HuH-7.5 (cell line): ENCODE measurements at places on chromosomes 6 and 20.

- DNase-seq: no peak
Observed at GRCh38 chr6:24054388-24054787, 71.6 kb upstream of the NRSN1 start.

- DNase-seq: no peak
Observed at GRCh38 chr6:148364056-148364824, 21.6 kb downstream of the SASH1 start.

- DNase-seq: no peak
Observed at GRCh38 chr20:62961310-62961783, 8.8 kb downstream of the SLC17A9 start.

GRCh38 chr20:1282966-1283365 lies 16.9 kb downstream of the SNPH start:
- no peak for DNase-seq

- DNase-seq: no peak
Observed at GRCh38 chr6:16154904-16155303, 26.0 kb downstream of the MYLIP start.

- DNase-seq: no peak
Observed at GRCh38 chr20:19354950-19355349, 142.5 kb downstream of the SLC24A3 start.

DNA sequence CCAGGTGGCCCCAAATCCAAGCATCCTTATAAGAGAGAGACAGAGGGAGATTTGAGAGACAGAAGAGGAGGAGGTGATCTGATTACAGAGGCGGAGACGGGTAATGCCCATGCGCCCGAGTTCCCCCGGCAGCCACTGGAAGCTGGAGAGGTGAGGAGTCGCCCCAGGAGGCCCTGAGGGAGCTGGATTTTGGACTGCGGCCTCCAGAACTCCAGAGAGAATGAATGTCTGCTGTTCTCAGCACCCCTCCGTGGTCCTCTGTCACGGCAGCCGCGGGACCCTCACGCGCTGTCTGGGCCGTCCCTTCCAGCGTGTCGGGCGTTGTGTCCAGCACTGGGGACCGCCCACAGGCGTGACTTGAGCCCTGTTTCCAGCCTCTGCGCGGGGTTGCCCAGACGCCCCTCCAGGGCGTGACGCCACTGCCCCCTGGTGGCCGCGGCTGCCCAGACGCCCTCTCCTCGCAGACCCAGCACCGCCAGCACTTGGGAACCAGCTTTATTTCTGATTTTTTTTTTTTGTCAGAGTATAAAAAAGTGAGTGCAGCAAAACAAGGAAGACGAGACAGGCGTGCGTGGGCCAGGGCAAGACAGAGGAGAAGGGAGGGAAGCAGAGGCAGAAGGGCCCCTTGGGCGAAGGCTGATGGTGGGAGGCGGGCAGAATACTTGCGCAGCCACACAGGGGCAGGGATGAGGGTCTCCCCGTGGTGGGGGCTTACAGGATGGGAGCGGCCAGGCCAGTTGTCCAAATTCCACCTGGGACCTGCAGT lies 4.1 kb upstream of the ZNF512B start:
- peak; percentile 99 for DNase-seq

DNA sequence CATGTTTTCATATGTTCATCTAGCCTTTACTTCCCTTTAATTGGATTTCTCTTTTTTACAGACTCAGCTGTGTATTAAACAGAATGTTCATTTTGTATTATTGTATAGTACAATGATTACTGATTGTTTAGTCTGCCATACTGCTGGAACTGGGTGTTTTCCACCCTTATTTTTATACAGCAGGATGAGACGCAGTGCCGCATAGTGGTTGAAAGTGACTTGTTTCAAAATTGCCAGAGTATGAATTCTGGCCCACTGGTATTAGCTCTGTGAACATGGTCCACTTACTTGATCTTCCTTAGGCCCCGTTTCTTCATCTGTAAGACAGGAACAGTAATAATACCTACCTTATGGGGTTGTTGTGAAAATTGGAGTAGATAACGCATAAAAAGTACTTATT lies 22.1 kb downstream of the AFDN start:
- DNase-seq: no peak

- no peak for DNase-seq
Observed at GRCh38 chr20:34985461-34986310, 30.0 kb downstream of the MYH7B start.

- no peak for DNase-seq
Observed at GRCh38 chr20:46118481-46119020, 437 bp downstream of the CD40 start.

- DNase-seq: no peak
Observed at GRCh38 chr6:138580801-138581200, 81.5 kb upstream of the NHSL1 start.

DNA sequence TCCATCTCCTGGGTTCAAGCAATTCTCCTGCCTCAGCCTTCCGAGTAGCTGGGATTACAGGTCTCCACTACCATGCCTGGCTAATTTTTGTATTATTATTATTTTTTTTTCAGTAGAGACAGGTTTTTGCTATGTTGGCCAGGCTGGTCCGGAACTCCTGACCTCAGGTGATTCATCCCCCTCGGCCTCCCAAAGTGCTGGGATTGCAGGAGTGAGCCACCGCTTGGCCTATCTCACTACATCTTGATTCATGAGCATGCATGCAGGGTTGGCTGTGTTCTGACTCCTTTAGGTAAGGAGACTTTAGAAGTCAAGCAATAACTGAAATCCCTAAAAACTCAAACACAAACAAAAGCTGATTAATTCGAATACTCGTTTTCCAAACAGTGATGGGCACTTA lies 80.9 kb downstream of the GJA1 start:
- DNase-seq: no peak

GRCh38 chr20:11912013-11912658 lies 5.6 kb upstream of the BTBD3 start:
- no peak for DNase-seq

DNA sequence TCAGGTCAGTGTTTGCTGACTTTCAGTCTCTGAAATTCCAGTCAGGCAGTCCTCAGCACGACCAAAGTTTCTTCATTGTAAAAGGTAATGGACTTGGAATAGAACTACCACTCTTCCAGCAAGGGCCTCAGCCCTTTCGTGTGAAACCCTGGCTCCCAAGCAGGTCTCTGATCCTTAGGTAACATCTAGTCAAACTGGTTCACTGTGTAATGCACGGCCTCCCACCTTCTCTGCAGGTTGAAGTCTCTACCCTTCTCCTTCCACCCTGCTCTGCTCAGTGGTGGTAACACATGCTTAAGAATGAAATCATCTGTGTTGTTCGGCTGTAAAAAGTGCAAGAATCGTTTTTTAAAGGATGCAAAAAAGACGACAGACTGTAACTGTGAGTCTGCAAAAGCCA lies 287.2 kb upstream of the POU3F2 start:
- DNase-seq: no peak
